ENCODE measurements at places on chromosomes 4 and X. TPM values are rescaled to one million over a fixed set of nuclear protein-coding genes. Genes with fewer than 3 reads are reported as not detected.

DNA sequence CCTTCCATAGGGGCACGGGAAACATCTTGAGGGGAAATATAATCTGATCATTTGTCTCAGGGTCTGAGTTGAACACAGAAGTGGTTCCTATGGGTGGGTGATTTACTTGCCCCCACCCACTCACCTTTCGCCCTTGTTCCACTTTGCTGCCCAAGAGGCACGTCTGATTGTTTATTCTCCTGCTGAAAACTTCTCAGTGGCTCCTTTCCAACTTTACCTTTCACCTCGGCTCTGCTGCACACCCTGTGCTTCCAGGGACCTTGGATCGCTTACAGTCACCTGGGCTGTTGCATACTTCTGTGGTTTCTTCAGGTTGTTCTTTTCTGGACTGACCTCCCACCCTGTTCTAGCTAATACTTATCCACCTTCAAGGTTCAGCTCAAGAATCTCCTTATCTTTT is 213.4 kb upstream of the JADE1 start:
- H3K36me3 ChIP-seq = peaks cover 7% of the 10 kb centered on the region
- no peak for DNase-seq
- H3K4me3 ChIP-seq = no peak overlapping the region
- H3K27ac ChIP-seq = no peak overlapping the region
- H3K27me3 ChIP-seq = no peaks in the 10 kb centered on the region

GRCh38 chrX:26851981-26852380 is 611.2 kb downstream of the PPP4R3C start:
- peak; percentile 41 for DNase-seq
- H3K4me1 ChIP-seq = no peaks in the 10 kb centered on the region
- no peak overlapping the region for H3K27ac ChIP-seq
- no peaks in the 10 kb centered on the region for H3K27me3 ChIP-seq
- no peak overlapping the region for H3K4me3 ChIP-seq
- no peaks in the 10 kb centered on the region for H3K36me3 ChIP-seq

Gene COQ2
- total RNA-seq = 21.1 TPM

Gene VSIG4
- not detected for total RNA-seq

All from GM23338 (cell line).